Stimulated activated CD8-positive, alpha-beta memory T cell treated with anti-CD3 and anti-CD28 coated beads, Interleukin-7, amount 100 ng/mL, for 48 hours (primary cell): ENCODE measurements at places on chromosomes 6 and 20.

DNA sequence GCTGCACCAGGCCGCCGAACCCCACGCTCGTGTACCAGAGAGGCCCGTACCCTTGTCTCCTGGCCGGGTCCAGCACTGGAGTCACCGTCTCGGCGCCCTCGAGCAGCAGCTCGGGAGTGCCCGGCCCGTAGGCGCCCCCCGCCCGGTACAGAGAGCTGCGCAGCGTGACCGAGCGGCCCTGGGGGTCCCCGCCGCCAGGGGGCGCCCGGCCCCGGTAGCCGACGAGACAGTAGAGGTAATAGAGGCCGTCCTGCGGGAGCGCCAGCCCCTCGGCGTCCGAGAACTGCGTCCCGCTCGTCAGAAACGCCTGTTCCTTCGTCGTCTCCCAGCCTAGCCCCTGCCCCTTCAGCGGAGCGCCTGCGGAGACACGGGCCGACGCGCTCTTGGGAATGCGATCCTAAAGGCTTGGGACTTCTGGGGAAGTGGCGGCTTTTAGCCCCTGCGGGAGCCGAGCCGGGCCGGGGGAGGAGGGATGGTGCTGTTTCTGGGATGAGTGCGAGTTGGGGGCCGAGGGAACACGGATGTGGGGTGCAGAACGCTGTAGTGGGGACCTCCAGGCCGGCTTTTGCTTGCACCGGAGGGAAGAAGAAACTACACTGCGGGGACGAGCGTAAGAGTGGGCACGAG is 1.3 kb downstream of the LTB start:
- peak; percentile 83 for DNase-seq

GRCh38 chr6:34095741-34096140 is 50.1 kb downstream of the GRM4 start:
- DNase-seq: no peak

GRCh38 chr6:81725127-81725526 is 27.4 kb downstream of the TENT5A start:
- DNase-seq: no peak

GRCh38 chr6:107539849-107540464 is 50.0 kb downstream of the SOBP start:
- DNase-seq: no peak
